MV-4-11 (cell line): ENCODE measurements at places on chromosomes 2 and 18.

DNA sequence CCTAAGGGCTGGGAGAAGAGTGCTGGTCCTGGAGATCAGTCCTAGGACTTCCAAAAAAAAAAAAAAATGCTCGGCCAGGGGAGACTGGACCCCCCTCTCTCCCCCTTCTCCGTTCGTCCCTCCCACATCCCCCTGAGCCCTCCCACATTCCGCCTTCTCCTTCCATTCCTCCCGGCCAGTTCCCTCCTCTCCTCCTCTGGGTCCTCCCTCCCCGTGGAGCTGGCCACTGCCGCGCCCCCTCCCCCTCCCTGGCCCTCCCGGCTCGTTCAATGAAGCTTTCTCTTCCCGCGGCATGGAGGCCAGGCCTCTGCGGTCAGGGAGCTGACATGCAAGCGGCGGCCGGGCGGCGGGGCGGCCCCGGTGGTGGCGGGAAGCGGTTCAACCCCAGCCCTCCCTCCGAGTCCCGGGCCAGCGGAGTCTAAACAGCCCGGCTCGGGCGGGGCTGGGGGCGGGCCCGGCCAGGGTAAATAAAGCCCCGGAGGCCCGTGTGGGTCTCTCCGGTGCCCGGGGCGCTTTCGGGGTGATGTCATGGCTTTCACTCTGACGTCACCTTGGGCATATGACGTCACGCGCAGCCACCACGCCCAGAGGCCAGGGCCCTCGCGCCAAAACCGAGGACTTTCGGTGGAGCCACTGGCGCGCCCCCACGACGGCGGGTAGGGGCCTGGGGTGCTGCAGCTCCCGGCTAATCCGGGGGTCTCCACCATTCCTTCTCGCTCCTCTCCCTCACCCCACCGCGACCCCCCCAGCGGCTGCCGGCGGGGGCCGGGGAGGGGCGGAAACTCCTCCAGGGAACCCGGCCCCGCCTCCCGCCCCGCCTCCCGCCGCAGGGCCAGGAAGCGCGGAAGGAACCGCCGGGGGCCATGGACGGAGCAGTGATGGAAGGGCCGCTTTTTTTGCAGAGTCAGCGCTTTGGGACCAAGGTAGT, at the start of the genes DOK1 and LOXL3:
Gene DOK1 (plus strand): TSS at position 829 of the 928 bp plus-strand sequence. CDS start 35 bp downstream, at position 864.
Gene LOXL3 (minus strand): TSS at position 51 of the 928 bp plus-strand sequence. CDS start 1,308 bp downstream, outside the sequence.
- peak; percentile 66 for DNase-seq

DNA sequence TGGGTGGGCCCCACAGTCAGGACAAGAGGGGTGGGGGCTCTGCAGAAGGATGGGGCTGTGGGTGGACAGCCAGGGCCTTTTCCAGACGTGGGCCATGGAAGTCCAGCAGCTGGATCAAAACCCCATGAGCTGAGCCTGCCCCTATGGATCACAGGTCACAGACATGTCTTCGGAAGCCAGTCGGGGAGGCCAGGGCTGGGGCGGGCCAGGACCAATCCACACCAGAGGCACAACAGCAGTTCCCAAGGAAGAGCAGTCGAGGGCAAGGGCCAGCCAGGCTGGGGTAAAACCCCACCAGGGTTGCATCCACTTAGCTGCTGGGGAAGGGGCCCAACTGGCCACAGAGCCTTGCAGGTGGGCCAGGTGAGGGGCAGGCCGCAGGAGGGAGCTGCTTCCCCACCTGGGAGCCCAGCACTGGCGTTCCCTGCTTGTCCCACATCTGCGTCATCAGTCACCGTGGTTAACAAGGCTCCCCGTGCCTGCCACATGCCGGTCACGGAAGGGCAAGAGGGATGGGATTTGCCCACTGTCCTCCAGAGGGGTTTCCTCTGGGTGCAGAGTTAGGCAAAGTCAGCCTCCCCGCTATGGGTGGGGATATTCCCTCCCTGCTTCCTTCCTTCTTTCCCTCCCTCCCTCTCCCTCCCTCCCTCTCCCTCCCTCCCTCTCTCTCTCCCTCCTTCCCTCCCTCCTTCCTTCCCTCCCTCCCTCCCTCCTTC, 46.4 kb upstream of the ODC1 start:
- DNase-seq: no peak

- DNase-seq: no peak
Observed at GRCh38 chr18:49691177-49691608, 122.1 kb downstream of the ACAA2 start.

DNA sequence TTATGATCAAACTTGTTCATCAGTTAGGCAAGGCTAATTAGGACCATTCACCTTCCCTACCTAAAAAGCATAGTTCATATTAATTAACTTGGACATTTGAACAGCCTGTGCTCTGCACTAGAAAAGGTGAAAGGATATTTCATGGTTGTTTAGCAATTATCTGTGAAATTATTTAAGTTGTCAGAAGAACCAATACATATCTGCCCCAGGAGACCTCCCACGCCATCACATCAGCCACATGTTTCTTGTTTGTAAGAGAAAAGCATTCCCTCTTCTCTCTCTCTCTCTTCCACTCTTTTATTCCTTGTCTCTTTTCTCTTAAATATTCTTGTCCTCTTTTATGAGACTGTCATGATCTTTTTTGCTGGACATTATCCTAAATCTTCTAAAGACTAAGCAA, 282.0 kb upstream of the RND3 start:
- DNase-seq: no peak

- no peak for DNase-seq
Observed at GRCh38 chr2:221958224-221958623, 340.6 kb downstream of the PAX3 start.

DNA sequence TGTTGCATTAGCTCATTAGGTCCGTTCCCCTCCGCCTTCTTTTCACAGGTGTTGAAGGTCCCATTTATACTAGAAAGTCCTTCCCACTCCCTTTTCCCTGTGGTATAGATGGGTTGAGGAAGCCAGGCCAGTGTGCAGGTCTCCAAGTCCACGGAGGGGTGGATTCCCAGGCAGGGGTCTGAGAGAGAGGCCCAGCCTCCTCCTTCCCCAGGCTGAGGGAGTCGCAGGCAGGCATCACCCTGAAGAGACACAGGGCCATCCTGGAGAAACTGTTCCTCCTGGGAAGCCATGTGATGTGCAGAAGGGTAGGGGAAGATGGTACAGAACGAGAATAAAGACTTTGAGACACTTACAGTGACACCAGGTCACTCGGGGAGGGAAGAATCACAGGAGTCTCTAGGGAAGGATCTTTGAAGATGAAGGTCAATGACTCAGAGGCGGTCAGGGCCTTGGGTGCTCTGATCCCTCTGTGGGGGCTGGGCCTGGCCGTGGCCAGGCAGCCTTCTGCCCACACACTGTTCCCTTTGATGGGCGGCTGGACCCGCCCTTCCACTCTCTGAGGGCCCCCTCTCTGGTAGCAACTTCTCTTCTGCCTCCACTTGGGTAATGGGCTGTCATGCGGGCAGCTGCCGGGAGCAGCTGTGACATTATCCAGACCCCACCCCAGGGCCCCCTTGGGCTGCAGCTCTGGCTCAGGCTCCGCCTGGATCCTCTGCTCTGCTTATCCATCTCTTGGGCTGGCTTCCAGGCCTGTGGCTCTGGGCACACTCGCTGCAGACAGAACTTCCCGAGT, 45.1 kb downstream of the RHOB start:
- DNase-seq: peak; percentile 12

DNA sequence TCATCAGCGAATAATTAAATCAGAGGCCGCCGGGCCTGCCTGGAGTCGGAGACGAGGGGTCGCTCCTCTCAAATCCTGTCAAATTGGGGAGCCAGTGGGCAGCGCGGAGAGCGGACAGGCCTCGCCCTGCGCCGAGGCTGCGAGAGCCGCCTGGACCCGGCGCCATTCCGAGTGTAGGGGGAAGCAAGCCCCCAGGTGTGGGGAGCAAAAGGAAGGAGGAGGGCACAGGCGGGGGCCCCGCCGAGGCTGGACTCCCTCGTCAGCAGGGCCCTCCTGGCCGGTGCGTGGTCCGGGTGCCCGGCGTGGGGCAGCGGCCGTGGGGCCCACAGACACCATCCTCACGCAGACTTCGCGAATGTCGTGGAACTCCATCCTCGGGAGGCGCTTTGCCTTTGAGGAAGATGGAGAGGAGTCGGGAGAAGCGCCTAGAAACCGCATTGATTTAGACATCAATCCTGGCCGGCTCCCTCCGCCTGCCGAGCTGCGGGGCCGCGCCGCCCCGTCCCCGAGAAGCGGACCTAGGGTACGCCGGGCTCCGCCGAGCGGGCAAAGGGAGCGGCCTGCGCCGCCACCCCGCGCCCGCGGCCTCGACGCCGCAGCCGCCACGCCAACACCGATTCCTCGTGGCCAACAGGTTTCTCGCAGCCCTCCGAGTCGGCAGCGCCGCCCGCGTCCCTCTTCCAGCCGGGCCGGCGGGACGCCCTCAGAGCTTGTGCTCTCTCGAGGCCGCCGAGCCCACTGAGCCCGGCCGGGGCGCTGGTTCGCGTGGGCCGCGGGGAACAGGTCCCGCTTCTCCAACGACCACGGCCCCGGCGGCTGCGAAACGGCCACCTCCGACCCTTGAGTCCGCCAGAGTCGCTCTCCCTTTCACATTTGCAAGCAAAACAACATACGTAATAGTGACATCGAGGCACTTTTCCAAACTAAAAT, 6.7 kb upstream of the ONECUT2 start:
- no peak for DNase-seq

DNA sequence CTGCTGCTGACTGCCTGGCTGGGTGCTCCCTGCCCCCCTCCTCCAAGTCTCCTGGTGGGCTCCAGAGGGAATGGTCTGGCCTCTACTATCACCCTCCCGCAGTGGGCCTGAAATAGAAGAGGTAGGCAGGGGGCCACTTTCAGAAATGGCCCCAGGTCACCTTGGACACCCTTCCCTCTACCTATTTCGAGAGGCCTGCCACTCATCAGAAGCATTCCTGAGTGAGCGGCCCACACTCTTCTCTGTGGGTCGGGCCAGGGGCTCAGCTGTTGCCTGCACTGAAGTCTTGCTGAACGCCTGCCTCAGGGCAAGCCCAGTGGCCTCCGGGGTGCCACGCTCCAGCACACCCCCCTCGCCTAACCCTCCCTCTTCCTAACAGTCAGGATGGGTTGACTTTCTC, 124.9 kb downstream of the TNS1 start:
- no peak for DNase-seq

GRCh38 chr2:124919296-124919695, 894.2 kb downstream of the CNTNAP5 start:
- DNase-seq: no peak

GRCh38 chr18:37261246-37261840, 304.3 kb downstream of the CELF4 start:
- DNase-seq: no peak
